ENCODE measurements at places on chromosomes 3 and 15. TPM values are rescaled to one million over a fixed set of nuclear protein-coding genes. Genes with fewer than 3 reads are reported as not detected.

The VEPH1 gene
- 0.51 TPM for total RNA-seq

The CHRNA7 gene
- total RNA-seq: 3.3 TPM

The QTRT2 gene
- 51.6 TPM for total RNA-seq

The OR5K2 gene
- not detected for total RNA-seq

The NAALADL2 gene
- total RNA-seq: 2.7 TPM

The MB21D2 gene
- total RNA-seq: 7.8 TPM

All from Panc1 (cell line).